ENCODE measurements at places on chromosomes 4 and X. TPM values are rescaled to one million over a fixed set of nuclear protein-coding genes. Genes with fewer than 3 reads are reported as not detected.

The PCYT1B gene
- total RNA-seq, result 0.92 TPM

The TRAPPC11 gene
- 70.9 TPM for total RNA-seq

The STAP1 gene
- total RNA-seq, result not detected

The TMPRSS11D gene
- not detected for total RNA-seq

The RGS12 gene
- total RNA-seq, result 15.4 TPM

The IL13RA2 gene
- 63.2 TPM for total RNA-seq

The FABP2 gene
- total RNA-seq, result not detected

The ATP6AP2 gene
- total RNA-seq, result 332 TPM

The EFHC2 gene
- total RNA-seq, result 0.23 TPM

The NDUFC1 gene
- total RNA-seq, result 22.3 TPM

The CCSER1 gene
- total RNA-seq, result 0.30 TPM

The SLC10A4 gene
- total RNA-seq, result not detected

The PNCK gene
- 0.59 TPM for total RNA-seq

The SLC2A9 gene
- 2.7 TPM for total RNA-seq

The FAM47E gene
- 0.59 TPM for total RNA-seq

The LRIT3 gene
- under 0.01 TPM for total RNA-seq

The USP17L15 gene
- total RNA-seq, result not detected

The DUSP9 gene
- not detected for total RNA-seq

The SMIM10L2A gene
- total RNA-seq, result 0.18 TPM

The PHOX2B gene
- total RNA-seq, result not detected

The RNF175 gene
- total RNA-seq, result not detected

The SPANXN3 gene
- total RNA-seq, result not detected

The TRIM75 gene
- not detected for total RNA-seq

The JAKMIP1 gene
- not detected for total RNA-seq

The GAGE13 gene
- total RNA-seq, result not detected

The CT45A3 gene
- not detected for total RNA-seq

The MTNR1A gene
- 0.23 TPM for total RNA-seq

The CPZ gene
- total RNA-seq, result 30.3 TPM

The PPEF1 gene
- not detected for total RNA-seq

The RAI2 gene
- not detected for total RNA-seq

The FAM9C gene
- not detected for total RNA-seq

The CABS1 gene
- not detected for total RNA-seq

The SSX1 gene
- total RNA-seq, result not detected

The PNMA5 gene
- total RNA-seq, result not detected

The PNMA6F gene
- not detected for total RNA-seq

The FOXO4 gene
- 3.5 TPM for total RNA-seq

The ARHGAP6 gene
- 0.30 TPM for total RNA-seq

The CD38 gene
- not detected for total RNA-seq

The TNIP3 gene
- 2.8 TPM for total RNA-seq

The PGAM4 gene
- not detected for total RNA-seq

The F8A2 gene
- total RNA-seq, result not detected

The IL1RAPL2 gene
- not detected for total RNA-seq

The CLCN4 gene
- 1.6 TPM for total RNA-seq

The ZXDB gene
- total RNA-seq, result 9.5 TPM

The LIMCH1 gene
- 151 TPM for total RNA-seq

The NSUN7 gene
- not detected for total RNA-seq

The SORBS2 gene
- 15.8 TPM for total RNA-seq

The TLR2 gene
- 0.55 TPM for total RNA-seq

The VGLL1 gene
- not detected for total RNA-seq

The PRKG2 gene
- total RNA-seq, result 0.05 TPM

The SSX2 gene
- not detected for total RNA-seq

The KCTD8 gene
- not detected for total RNA-seq

The STS gene
- 5.0 TPM for total RNA-seq
